ENCODE measurements at places on chromosomes 16 and 17. TPM values are rescaled to one million over a fixed set of nuclear protein-coding genes. Genes with fewer than 3 reads are reported as not detected.
A peak's percentile ranks its signal among the peaks of the same experiment; 100 is the strongest.

GRCh38 chr17:80833952-80834892 is 157.4 kb upstream of the CHMP6 start:
- peak; percentile 83 for DNase-seq

DNA sequence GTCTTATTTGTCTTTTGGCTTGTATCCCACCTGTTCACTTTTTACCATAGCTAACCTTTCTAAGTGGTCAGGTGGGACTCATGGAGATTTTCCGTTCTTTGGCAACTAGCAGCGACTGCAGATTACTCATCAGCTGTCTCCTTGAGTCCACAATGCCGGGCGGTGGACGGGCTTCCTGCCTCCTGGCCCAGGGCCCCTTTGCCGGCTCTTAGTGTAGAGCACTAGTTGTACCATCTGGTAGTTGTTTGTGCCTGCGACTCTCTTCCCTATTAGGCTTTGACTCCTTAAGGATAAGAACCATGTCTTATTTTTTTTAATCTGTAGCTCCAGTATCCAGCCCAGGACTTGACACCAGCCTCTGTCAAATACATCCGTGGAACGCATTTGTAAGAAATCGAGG is 399.9 kb downstream of the WWOX start:
- no peak for DNase-seq

DNA sequence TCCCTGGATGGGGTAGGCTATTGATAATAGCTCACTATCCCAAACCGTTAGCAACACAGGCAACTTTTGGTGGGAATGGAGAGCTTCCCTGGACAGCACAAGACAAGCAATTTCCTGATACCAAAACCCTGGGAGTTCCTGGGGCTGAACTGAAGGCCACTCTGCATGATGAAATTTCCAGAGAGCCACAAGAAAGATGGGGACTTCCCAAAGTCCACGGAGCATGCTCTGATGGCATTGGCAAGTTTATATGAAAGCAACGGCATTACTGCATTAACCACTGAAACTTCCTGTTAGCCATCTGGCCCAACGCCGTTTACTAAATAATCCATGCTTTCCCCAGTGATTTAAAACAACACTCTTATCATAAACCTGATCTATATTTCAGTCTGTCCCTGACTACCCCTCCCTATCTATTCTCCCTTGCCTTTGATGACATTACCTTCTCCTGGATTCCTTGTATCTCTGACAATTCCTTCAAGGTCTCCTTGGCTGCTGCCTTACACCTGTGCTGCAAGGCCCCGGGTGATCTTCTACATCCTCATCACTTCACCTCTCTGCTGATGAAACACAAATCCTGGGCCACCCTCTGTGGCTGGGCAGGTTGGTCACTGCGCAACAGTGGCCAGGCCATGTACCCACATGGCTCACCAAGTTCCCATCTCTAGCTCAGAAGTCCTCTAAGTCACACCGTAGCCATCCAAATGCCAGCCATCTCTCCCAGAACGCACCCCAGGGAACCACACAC is 108.5 kb upstream of the RCVRN start:
- no peak for DNase-seq

DNA sequence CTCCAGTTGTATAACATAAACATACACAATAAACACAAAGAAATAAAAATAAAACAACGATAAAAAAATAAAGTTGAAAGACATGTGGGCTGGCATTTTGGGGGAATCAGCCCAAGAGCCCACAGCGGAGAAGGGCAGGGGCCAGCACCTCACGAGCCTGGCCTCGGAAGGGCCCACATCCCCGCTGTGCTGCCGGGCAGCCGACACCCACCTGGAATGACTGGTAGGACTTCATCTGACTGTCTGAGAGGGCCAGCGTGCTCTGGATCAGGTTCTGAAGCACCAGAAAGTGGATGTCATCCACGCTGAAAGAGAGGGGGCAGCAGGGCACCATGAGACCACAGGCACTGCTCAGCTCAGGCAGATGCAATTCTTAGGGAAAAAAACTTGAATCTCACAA is 73.5 kb downstream of the GTF3C1 start:
- no peak for DNase-seq

DNA sequence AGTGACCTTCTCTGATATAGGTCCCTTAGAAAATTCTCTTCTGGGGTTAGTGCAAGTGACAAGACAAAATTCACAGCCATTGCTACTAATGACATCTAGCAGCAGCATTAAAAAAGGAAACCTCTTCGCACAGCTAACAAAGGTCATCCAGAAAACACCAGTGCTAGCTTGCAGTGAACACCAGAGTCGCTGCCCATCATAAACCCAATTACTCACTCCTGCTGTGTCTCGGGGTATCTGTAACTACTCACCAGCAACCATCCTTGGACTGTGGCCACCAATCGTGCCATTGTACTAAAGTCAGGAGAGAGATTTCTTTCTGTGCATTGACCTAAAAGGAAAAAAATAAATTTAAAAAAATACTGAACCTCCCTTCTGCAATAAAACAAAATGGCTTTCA is 1494.7 kb upstream of the CDH8 start:
- no peak for DNase-seq

GRCh38 chr16:80144191-80144590 is 396.6 kb upstream of the DYNLRB2 start:
- no peak for DNase-seq

G6PC1 gene
- not detected for polyA plus RNA-seq

DNA sequence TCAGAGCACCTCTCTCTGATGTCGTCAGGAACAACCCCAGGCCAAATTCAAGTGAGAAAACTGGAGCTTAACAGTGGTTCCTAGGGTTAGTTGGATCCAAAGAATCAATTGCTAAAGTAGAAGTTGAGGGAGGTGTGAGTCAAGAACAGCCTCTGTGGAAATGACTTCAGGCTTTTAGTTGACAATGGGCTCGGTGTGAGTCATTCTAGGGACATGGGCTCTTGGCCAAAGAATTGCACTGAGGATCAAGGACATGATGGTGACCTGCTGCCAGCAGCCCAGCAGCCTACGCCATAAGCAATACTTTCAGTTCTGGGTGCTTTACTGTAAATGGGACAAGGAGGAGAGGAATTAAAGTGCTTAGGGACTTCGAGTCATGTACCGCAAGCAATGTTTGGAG is 32.1 kb upstream of the SMURF2 start:
- no peak for DNase-seq

- DNase-seq, result peak; percentile 73
These were observed 29.3 kb downstream of the MAF start for GRCh38 chr16:79571065-79571902.

TPSG1 gene
- 0.99 TPM for polyA plus RNA-seq

DNA sequence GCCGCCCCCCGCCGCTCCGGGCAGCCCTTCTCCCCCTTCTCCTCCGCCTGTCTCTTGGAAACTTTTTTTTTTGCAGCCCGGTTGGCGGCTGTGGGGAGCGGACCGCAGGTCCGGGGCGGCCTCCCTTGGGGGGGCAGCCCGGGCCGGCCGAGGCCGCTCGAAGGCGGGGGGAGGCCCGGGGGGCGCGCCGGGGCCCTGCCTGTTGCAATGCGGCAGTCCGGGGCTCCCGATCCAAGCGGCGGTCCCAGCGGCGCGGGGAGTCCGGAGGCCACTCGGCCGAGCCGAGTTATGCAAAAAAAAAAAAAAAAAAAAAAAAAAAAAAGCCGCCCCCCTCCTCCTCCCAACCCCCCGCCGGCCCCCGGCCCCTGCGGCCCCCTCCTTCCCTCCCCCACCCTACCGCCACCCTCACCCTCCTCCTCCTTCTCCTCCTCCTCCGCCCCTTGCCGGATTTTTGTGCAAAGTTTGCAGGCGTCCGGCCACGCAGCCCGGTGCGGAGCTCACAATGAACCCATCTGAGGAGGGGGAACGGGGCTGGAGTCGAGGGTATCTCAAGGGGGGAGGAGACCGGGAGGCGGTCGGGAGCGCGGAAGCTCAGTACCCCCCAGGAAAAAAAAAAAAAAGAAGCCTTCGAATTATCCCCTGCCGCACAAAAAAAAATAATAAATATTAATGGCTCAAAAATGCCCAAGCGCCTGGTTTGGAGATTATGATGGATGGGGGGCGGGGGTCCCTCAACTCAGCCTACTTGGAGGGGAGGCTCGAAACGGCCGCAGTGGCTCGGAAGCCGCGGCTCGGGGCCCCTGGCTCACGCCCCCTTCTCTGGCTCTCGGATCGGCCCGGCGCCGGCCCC is at the start of gene ZNF423:
ZNF423 (minus strand) TSS at position 291 of the 850 bp plus-strand sequence. CDS start 338 bp downstream, outside the sequence.
- peak; percentile 38 for DNase-seq

HIGD1B gene
- 5.8 TPM for polyA plus RNA-seq

DNA sequence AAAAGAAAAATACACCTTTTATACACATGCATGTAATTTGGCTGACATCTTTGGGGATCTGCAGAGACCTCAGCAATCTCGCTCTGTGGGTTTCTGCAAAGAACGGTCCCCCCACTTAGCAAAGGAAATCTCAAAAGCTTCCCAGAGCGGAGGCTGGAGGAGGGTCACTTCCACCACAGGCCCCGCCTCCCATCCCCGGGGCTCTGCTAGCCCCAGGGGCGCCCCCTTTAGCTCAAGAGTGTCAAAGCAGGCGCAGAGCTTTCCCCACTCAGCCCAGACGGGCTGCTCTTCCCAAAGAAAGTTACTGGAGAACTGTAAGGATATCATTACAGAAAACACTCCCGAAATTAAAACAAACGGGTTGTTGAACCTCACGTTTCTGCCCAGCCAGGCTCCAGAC is 11.4 kb downstream of the SLC13A5 start:
- no peak for DNase-seq

FA2H gene
- 1.9 TPM for polyA plus RNA-seq

DNA sequence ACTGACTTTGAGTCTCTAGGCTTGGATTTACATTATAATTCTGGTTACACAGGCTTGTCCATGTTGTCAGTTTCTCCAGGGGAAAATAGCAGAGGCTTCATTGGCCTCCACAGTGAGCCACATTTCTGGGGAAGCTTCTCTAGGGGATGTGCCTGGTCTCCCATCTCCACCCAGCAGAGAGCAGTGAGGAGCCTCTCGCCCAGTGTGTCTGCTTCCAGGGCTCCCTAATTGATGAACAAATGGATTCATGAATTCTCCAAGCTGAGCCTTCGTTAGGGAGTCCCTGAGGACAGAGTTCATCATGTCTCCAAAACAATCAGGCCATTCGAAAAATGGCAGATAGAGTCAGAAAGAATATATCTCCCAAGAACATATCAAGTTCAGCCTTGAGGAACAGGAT is 162.4 kb upstream of the TOX3 start:
- no peak for DNase-seq

DPEP3 gene
- not detected for polyA plus RNA-seq

- no peak for DNase-seq
These were observed 1.0 kb downstream of the KAT8 start for GRCh38 chr16:31118223-31119155.

- DNase-seq, result no peak
These were observed 26.3 kb downstream of the ERN1 start for GRCh38 chr17:64103391-64104364.

GRCh38 chr16:47644166-47644565 is 183.0 kb downstream of the PHKB start:
- no peak for DNase-seq

DNA sequence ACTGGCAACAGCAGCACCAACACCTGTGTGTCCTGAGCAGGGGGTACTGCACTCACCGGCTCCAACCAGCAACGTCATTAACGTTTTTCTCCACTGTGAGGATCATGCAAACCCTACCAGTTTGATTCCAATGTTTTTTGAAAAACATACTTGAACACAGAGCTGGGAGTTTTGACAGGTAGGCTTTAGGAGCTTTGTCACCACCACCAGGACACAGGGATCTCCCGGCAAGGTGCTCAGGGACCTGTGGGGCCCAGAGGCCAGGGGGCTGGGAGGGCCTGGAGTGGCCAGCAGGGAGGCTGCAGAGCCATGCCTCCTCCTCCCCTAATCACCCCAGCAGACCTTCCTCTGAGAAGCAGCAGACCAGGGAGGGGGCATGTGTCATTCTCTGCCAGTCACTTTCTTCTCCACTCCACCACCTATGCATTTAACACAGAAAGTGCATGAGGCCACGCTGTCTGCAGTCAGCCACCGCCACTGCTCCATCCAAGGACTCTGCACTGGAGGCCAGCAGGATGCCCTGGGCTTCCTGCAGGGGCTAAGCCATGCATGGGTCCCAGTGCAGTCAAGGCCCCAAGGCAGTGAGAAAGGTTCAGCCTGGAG is 768.2 kb downstream of the KCNJ18 start:
- no peak for DNase-seq

SAMD14 gene
- 3.5 TPM for polyA plus RNA-seq

DNA sequence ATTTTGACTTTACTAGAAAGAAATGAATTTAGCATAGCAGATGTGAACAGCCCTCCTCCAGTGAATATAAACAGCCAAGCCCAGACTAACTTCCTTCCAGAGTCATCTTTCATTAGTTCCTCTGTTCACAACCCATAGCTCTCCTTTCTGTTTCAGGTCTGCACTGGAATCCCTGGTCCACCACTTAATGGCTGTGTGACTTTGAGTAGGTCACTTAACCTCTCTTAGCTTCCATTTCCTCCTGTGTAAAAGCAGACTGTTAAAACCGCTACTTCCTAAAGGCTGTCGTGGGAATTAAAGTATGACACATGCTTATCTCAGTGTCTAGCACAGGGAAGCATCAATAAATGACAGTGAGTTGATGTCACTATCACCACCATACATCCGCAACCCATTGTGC is 7.5 kb downstream of the SLC6A4 start:
- no peak for DNase-seq

- DNase-seq, result peak; percentile 2
These were observed 55.5 kb downstream of the HS3ST4 start for GRCh38 chr16:25747160-25747758.

DNA sequence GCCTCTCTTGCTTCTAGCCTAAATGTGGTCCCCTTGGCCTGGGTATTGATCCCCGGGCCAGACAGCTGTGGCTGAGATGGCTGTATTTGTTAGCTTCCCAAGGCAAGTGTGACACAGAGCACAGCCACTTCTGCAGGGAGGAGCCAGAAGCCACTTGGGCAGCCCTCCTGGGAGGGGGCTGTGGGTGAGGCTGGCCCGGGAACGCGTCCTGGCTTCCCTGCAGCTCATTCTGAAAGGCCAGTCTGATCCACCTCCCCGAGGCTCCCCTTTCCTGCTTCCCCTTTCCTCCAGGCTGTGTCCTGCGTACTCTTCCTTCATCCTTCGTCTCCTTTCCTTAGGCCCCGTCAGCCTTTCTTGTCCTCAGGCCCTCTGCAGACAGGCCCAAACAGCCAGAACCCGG is 8.0 kb downstream of the SERPINF2 start:
- DNase-seq, result no peak

GPR139 gene
- not detected for polyA plus RNA-seq

GRCh38 chr17:71593078-71593477 is 527.7 kb upstream of the SOX9 start:
- no peak for DNase-seq

TRIM72 gene
- polyA plus RNA-seq, result 62.5 TPM

DNA sequence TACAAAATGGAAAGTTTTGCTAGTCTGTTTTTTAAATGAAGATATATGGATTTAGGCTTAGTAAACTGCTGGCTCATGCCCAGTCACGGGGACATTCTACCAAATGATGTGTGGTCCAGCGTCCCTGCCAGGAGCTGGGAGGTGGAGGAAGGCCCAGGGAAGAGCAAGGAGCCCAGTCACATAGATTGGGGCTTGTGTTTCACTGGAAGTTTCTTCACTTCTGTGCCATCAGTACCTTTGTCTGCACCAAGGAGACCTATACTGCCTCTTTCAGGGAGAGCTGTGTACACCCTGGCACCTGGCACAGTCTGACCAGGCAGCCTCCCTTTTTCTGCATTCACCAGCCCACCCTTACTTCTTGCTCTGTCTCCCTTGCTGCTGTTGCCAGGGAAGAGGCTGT is 32.6 kb upstream of the ERN1 start:
- DNase-seq, result no peak
